ENCODE measurements at places on chromosomes 6 and 20. TPM values are rescaled to one million over a fixed set of nuclear protein-coding genes. Genes with fewer than 3 reads are reported as not detected.

- DNase-seq, result no peak
Measured at GRCh38 chr20:10953437-10953836, 279.6 kb upstream of the JAG1 start.

DNA sequence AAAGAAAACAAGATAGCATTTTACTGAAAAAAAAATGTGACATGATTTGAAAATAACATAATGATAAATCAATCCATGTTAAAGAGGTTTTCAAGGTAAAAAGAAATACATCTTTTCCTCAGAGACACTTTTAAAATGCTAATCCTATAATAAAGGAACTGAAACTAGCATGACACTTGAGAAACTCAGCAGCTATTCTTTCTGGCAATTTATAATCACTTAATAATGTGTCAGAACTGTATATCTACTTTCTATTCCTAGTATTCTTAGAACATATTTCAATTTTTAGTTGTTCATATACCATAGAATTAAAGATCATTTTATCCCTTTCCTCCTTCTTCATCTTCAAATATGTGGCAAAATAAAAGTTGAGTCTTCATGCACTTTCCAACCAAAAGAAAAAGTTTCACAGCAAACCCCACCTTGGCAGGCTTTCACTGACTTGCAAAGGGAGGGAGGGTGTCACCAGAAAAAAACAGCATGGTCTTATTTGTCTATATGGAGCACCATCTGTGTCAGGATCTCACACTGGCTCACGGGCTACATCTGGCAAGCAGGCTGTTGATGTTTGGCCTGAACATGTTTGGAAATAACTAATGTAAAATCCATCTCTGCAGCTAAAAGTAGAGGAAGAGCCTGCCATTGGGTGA lies 48.5 kb downstream of the FHL5 start:
- no peak for DNase-seq

The CPNE5 gene
- 0.26 TPM for total RNA-seq

DNA sequence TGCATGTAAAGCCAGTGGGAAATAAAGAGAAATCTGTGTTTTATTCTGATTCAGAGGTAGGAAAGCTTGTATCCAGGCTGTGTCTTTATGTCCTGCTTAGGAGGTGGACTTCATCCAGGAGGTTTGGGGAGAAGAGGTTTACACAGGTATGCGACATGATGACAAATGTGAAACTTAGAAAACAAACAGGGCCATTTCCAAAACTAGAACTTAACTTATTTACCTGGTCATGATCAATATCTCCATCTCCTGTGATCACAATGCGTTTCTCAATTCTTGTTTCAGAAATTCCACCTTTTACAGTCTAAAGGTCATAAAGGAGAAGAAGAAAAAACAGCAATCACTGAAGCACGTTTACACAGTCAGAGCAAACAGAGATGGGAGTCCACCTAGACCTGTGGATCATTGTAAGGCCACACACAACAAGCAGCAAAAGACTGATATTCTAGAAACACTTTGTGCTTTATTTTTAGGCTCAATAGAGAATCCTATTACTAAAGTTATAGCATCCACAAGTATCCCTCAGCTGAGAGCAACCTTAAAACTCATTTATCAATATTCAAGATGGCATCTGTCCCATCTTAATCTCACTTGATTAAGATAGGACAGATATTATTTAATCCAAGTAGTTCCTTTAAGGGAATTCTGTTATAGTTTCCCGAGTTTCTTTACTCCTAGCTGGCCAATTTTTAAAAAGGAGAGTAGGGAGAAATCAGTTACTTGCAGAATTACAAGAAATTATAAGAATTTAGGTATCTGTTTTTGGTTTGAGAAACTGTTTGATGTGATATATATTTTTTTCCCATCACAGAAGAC lies 36.4 kb downstream of the SMLR1 start:
- no peak for DNase-seq

GRCh38 chr20:37265152-37265551 lies 3.5 kb upstream of the GHRH start:
- DNase-seq, result no peak

DNA sequence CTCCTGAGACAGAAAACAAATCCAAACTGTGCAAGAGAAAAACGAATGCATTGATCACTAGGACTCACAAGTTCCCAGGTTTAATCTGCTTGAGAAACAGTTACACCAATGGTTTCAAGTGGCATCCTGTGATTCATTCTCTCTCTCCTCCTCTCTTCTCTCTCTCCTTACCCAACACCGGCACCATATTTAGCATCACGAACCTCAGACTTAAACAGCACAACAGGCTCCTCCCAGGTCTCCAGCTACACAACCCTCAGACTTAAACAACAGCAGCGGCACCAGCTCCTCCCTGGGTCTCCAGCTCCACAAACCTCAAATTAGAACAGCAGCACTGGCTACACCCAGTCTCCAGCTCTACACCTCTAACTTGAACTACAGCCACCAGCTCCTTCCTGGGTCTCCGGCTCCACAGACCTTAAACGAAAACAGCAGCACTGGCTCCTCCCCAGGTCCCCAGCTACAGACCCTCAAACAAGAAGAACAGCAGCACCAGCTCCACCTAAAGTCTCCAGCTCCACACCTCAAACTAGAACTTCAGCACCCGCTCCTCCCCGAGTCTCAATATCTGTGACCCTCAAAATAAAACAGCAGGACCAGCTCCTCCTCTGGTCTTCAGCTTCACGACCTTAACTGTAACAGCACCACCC lies 355.9 kb downstream of the PREX1 start:
- DNase-seq, result no peak

- DNase-seq, result no peak
Measured at GRCh38 chr6:33959329-33959651, 155.5 kb upstream of the MLN start.

GRCh38 chr20:11861479-11861878 lies 56.2 kb upstream of the BTBD3 start:
- no peak for DNase-seq

The RIMS1 gene
- total RNA-seq, result 3.9 TPM
